Transverse colon (tissue), 4 donors: ENCODE measurements at places on chromosomes 6 and 20. TPM values are rescaled to one million over a fixed set of nuclear protein-coding genes. Genes with fewer than 3 reads are reported as not detected.

- no peaks in the 10 kb centered on the region for H3K36me3 ChIP-seq
- no peaks in the 10 kb centered on the region for H3K4me1 ChIP-seq
- peaks cover 3% of the 10 kb centered on the region for H3K27me3 ChIP-seq
- H3K27ac ChIP-seq, result no peak overlapping the region
- no peak overlapping the region for H3K4me3 ChIP-seq
These were observed 71.4 kb upstream of the PREP start for GRCh38 chr6:105474234-105474633.

GRCh38 chr6:121338956-121339355 is 4.7 kb upstream of the TBC1D32 start:
- no peak overlapping the region for H3K4me3 ChIP-seq
- no peak overlapping the region for H3K27ac ChIP-seq
- H3K27me3 ChIP-seq, result no peaks in the 10 kb centered on the region
- no peak for DNase-seq

GRCh38 chr6:24620637-24621036 is 25.4 kb downstream of the KIAA0319 start:
- no peak overlapping the region for H3K27ac ChIP-seq
- H3K27me3 ChIP-seq, result no peaks in the 10 kb centered on the region
- no peaks in the 10 kb centered on the region for H3K36me3 ChIP-seq
- no peak for DNase-seq
- no peak overlapping the region for H3K4me3 ChIP-seq

GRCh38 chr6:132247381-132248159 is 153.7 kb downstream of the MOXD1 start:
- H3K27me3 ChIP-seq, result no peaks in the 10 kb centered on the region
- no peaks in the 10 kb centered on the region for H3K36me3 ChIP-seq
- DNase-seq, result no peak
- H3K27ac ChIP-seq, result no peak overlapping the region

DNA sequence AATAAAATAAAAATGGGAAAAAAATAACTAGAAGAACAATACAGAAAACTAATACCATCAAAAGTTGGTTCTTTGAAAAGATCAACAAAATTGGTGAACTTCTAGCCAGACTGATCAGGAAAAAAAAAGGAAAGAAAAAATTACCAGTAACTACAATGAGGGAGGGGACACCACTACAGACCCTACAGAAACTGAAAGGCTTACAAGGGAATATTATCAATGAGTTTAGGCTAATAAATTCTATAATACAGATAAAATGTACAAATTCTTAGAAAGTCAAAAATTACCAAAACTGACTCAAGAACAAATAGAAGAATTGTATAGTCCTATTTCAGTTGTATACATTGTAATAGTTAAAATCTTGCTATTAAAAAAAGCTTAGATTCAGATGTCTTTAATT is 141.8 kb downstream of the COL19A1 start:
- no peak for DNase-seq
- H3K4me3 ChIP-seq, result no peak overlapping the region
- no peak overlapping the region for H3K27ac ChIP-seq
- H3K4me1 ChIP-seq, result no peaks in the 10 kb centered on the region

DNA sequence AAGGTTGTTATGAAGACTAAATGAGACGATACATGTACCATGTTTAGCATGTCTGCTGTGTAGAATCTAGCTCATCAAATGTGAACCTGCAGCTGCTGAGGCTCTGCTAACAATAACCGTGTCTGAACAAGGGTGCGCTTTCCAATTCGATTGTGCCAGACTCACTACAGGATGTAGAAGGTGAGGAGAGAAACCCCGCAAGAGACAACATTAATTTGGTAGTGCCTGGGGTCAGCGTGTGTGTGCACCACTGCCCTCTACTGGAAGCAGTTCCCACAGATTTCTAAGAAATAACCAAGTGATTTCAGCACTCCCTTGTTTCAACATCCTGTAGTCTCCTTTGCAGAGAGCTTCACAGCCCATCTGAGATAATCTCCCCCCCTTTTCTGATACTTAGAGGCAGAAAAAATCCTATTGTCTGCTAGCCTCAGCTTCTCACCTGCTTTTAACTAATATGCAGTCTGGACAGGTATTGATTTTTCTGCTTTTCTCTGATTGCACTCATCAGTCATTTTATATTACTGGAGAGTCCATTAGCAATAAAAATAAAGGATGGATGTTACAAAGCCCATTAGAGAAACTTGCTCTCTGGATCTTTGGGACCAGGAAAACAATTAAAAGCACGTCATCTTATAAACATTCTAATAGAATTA is 96.7 kb upstream of the BACH2 start:
- H3K27ac ChIP-seq, result no peak overlapping the region
- no peaks in the 10 kb centered on the region for H3K4me1 ChIP-seq
- H3K36me3 ChIP-seq, result no peaks in the 10 kb centered on the region
- no peaks in the 10 kb centered on the region for H3K27me3 ChIP-seq
- peak; percentile 57 for DNase-seq

- H3K27me3 ChIP-seq, result no peaks in the 10 kb centered on the region
- no peak overlapping the region for H3K27ac ChIP-seq
- no peaks in the 10 kb centered on the region for H3K36me3 ChIP-seq
- H3K4me3 ChIP-seq, result no peak overlapping the region
- no peaks in the 10 kb centered on the region for H3K4me1 ChIP-seq
These were observed 77.8 kb upstream of the SLC35B3 start for GRCh38 chr6:8513174-8513573.

GRCh38 chr6:133441491-133441890 is 200.3 kb downstream of the EYA4 start:
- H3K4me1 ChIP-seq, result no peaks in the 10 kb centered on the region
- no peaks in the 10 kb centered on the region for H3K27me3 ChIP-seq
- H3K4me3 ChIP-seq, result no peak overlapping the region
- no peak for DNase-seq

- H3K4me3 ChIP-seq, result no peak overlapping the region
- DNase-seq, result no peak
- no peak overlapping the region for H3K27ac ChIP-seq
- H3K27me3 ChIP-seq, result no peaks in the 10 kb centered on the region
These were observed 102.3 kb upstream of the SULF2 start for GRCh38 chr20:47887477-47888080.

DNA sequence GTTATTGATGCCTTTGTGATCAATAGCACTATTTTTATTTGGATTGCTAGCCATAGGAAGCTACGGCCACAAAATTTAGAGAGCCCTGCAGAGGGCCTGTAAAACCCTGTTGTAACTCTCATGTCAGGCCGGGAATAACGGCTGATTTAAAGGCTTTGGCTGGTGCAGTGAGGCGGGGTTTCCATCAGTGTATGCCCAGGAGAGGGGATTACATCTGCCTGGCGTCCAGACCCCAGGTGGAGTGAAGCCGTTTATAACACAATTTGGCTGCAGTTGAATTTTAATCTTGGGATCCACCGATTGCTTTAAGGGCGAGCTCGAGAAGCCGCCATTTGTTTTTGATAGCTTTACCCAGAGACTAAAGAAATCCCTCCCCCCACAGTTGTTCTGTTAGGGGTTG is 29.1 kb upstream of the APCDD1L start:
- DNase-seq, result no peak
- H3K36me3 ChIP-seq, result no peaks in the 10 kb centered on the region
- peaks cover 7% of the 10 kb centered on the region for H3K27me3 ChIP-seq
- no peak overlapping the region for H3K4me3 ChIP-seq

- no peak overlapping the region for H3K27ac ChIP-seq
- H3K27me3 ChIP-seq, result peaks cover 43% of the 10 kb centered on the region
- peaks cover 4% of the 10 kb centered on the region for H3K4me1 ChIP-seq
- DNase-seq, result peak; percentile 36
These were observed 211.6 kb upstream of the ZNF184 start for GRCh38 chr6:27684264-27685211.

DNA sequence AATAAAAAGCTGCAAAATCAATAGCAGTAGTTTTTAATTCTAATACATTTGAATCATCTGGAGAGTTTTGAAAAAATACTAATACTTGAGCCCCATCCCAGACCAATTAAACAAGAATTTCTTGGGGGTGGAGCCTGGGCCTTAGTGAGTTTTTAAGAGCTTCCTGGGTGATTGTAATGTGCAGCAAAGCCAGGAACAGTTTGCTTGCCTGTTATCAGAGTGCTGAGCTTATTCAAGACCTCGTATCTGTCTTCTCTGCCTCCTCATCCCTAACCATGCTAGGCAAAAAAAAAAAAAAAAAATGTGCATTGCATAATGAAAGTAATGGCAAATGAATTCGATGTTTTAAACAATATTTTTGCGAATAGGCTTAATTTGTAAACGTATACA is 36.4 kb upstream of the MYB start:
- H3K27ac ChIP-seq, result no peak overlapping the region
- no peaks in the 10 kb centered on the region for H3K4me1 ChIP-seq
- no peak for DNase-seq
- H3K27me3 ChIP-seq, result no peaks in the 10 kb centered on the region

GRCh38 chr6:2579241-2579761 is 171.4 kb downstream of the MYLK4 start:
- peaks cover 8% of the 10 kb centered on the region for H3K27me3 ChIP-seq
- no peak for DNase-seq
- H3K4me1 ChIP-seq, result no peaks in the 10 kb centered on the region
- H3K4me3 ChIP-seq, result no peak overlapping the region
- H3K36me3 ChIP-seq, result no peaks in the 10 kb centered on the region
- no peak overlapping the region for H3K27ac ChIP-seq

GRCh38 chr20:2656471-2657117 is 4.2 kb downstream of the NOP56 start:
- no peak for DNase-seq
- H3K27me3 ChIP-seq, result no peaks in the 10 kb centered on the region
- peaks cover 19% of the 10 kb centered on the region for H3K4me1 ChIP-seq

GRCh38 chr20:36243726-36244125 is 7.4 kb downstream of the AAR2 start:
- H3K27me3 ChIP-seq, result no peaks in the 10 kb centered on the region
- no peak overlapping the region for H3K4me3 ChIP-seq
- no peak for DNase-seq
- peaks cover 51% of the 10 kb centered on the region for H3K36me3 ChIP-seq
- no peak overlapping the region for H3K27ac ChIP-seq

- no peaks in the 10 kb centered on the region for H3K27me3 ChIP-seq
- no peak overlapping the region for H3K4me3 ChIP-seq
- H3K27ac ChIP-seq, result no peak overlapping the region
- no peak for DNase-seq
These were observed 41.3 kb downstream of the PANK2 start for GRCh38 chr20:3930265-3931206.

DNA sequence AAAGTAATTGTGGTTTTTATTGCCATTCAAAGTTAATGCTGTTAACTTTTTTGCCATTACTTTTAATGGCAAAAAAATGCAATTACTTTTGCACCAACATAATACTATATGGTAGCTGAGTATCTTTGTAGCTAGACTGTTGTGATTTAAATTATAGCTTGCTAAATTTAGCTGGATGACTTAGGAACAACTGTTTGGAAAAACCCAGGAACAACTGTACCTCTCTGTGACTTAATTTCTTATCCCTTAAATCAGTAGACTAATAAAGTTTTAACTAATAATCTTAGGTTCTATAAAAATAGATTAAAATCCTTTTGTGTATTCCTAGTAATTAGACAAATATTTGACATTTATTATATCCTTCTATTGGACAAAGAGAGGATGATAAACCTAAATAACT is 268.2 kb downstream of the TENT5A start:
- no peaks in the 10 kb centered on the region for H3K4me1 ChIP-seq
- no peaks in the 10 kb centered on the region for H3K27me3 ChIP-seq
- H3K36me3 ChIP-seq, result no peaks in the 10 kb centered on the region
- no peak overlapping the region for H3K4me3 ChIP-seq
- DNase-seq, result no peak

DNA sequence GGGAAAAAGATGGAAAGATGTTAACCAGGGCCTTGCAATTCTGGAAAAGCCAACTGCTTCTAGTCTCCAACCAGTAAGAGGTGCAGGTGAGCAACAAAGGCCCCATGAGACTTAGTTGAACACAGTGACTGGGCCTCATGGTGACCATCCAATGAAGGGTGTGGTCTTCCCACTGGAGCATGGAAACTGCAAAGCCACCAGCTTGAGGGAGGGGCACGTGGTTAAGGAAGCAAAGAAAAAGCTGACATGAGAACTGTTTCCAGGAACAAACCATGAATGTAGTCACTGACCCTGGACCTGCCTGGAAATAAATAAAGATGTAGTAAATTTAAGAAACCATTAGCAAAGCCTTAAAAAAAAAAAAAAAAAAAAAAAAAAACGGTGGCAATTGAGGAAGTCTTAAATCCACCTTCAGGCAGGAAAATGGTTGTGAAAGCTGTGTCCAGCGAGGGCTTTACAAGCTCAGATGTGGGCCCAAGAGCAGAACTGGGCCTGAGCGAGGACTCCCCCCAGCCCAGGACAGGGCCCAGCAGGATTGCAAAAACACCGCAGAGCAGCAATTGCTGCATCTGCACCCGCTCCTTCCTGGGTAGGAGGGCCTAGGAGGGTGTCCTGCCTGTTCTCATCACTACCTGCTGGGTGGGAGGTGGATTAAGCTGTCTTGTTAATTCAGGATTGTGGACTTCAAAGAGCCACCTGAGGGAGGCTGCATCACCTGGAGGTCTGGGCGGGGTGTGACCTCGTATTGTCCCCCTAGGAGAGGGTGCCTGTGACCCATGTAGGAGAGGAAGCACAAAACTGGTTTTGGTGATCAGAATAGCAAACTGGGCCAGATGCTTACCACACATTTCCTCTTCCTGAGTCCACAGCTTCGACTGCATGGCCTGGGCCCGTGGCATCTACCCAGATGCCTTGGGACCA is 10.3 kb downstream of the GFRA4 start:
- H3K4me1 ChIP-seq, result no peaks in the 10 kb centered on the region
- H3K36me3 ChIP-seq, result no peaks in the 10 kb centered on the region
- H3K27me3 ChIP-seq, result no peaks in the 10 kb centered on the region
- no peak overlapping the region for H3K27ac ChIP-seq

- no peak overlapping the region for H3K4me3 ChIP-seq
- H3K27ac ChIP-seq, result no peak overlapping the region
- H3K36me3 ChIP-seq, result no peaks in the 10 kb centered on the region
These were observed 12.9 kb downstream of the SLC9A8 start for GRCh38 chr20:49825521-49826033.

- H3K4me1 ChIP-seq, result peaks cover 12% of the 10 kb centered on the region
- H3K27ac ChIP-seq, result no peak overlapping the region
- H3K36me3 ChIP-seq, result no peaks in the 10 kb centered on the region
- peak; percentile 71 for DNase-seq
- no peak overlapping the region for H3K4me3 ChIP-seq
- H3K27me3 ChIP-seq, result peaks cover 55% of the 10 kb centered on the region
These were observed 2.9 kb downstream of the EEF1A2 start for GRCh38 chr20:63495741-63496595.

GRCh38 chr6:111201244-111201554 is 113.9 kb downstream of the SLC16A10 start:
- no peaks in the 10 kb centered on the region for H3K27me3 ChIP-seq
- H3K36me3 ChIP-seq, result no peaks in the 10 kb centered on the region
- peaks cover 7% of the 10 kb centered on the region for H3K4me1 ChIP-seq

Gene FKBP1C
- not detected for total RNA-seq

Gene SHLD1
- total RNA-seq, result 43.8 TPM

Gene SLC17A3
- total RNA-seq, result not detected

Gene FBXO30
- total RNA-seq, result 13.0 TPM

Gene NUP43
- total RNA-seq, result 35.9 TPM

Gene GINS1
- total RNA-seq, result not detected

Gene SYNDIG1
- 0.27 TPM for total RNA-seq

Gene ASIP
- not detected for total RNA-seq

Gene CLDN20
- not detected for total RNA-seq

Gene TINAG
- total RNA-seq, result 46.2 TPM
